Brain (organoid and tissue), 16 donors: ENCODE measurements at places on chromosomes 3 and 15.

- no peak for DNase-seq
These were observed 14.5 kb upstream of the PLD1 start for GRCh38 chr3:171824824-171825221.

GRCh38 chr3:39295184-39295775 is 15.4 kb upstream of the CX3CR1 start:
- no peak for DNase-seq

- DNase-seq: no peak
These were observed 12.8 kb downstream of the SPTSSB start for GRCh38 chr3:161358488-161358887.

DNA sequence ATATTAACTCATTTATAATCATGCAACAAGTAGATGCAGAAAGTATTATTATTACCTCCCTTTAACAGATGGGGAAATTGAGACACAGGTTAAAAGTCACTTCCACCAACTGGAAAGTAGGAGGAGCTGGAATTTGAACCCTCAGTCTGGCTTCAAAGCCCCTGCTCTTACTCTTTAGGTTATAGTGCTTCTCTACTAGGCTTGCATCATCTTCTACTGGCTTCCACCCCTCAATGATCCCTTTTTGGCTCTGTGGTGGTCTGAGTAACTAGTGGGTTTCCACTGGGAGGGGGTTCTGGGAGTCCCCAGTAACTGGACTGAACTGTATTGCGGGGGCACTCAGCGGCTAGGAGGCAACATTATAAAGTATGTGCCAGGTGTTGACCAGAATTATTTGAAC is 91.0 kb downstream of the CTNNB1 start:
- DNase-seq: no peak

DNA sequence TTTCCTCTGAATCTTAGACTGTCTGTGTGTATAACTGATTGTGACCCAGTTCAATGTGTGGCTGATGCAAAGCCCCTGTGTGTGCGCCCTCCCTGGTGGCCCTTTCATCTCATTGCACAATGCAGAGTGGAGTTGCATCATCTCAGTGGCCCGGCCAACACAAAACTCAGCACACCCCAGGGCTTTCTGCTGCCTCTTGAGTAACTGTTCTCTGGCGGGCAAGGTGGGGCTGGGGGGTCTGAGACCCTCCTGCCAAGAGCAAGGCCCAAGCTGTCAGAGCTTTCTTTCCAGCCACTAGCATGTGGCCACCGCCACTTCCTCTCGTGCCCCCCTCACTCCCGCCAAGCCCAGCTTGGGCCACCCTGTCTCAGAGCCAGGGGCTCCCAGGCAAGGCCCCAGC is 80.7 kb upstream of the ALDH1L1 start:
- DNase-seq: peak; percentile 56

DNA sequence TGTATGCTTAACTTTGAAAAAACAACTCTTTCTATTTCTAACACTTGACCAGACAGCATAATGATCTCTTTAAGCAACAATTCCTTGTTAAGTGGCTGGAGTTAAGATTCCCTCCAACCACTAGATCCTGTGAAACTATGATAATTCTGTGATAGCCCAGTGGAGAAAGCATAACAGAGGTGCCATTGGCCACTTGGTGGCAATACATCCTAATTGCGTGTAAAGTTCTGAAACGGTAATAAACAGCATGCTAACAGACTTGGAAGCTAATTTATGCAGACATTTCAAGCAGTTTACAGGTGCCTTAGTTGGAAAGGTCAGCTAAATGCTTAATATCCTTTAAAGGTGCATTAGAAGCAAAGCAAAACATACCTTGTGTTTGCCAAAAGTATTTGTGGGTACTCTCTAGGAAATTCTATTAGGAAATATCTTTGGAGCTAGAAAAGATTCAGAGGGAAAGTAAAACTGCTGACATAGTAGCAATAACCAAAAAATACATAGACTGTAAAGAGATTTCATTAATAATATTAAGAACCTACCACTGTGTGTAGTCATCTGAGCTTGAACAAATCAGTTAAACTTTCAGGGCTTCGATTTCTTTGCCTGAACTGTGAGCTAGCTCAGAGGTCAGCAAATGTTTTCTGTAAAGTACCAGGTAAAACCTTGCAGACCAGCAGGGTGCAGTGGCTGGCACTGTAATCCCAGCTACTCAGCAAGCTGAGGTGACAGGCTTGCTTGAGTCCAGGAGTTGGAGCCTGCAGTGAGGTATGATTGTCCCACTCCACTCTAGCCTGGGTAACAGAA is 19.0 kb upstream of the CSTA start:
- DNase-seq: no peak

- no peak for DNase-seq
These were observed 62.7 kb downstream of the DGKG start for GRCh38 chr3:186299327-186299726.

DNA sequence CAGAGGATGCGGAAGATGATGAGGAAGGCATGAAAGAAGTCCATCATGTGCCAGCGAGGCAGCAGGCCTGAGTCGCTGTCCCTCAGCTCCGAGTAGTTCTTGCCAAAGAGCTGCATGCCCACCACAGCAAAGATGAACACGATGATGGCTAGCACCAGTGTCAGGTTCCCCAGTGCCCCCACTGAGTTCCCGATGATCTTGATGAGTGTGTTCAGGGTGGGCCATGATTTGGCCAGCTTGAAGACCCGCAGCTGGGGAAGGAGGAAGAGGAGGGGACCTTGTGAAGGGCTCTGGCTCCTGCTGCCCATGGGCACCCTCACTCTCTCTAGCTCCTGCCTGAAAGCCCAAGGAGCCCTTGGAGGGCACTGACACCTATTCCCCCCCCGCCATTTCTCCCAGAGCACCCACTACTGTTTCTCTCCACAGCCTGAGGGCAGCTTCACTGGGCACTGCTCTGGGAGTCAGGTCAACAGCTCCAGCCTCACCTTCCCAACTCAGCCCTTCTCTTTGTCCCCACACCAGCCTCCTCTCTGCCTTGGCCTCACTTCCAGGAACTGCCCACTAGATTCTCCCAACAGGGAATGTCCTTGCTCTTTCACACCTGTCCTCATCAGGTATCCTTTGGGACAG is 63.6 kb downstream of the SCN5A start:
- DNase-seq: no peak

DNA sequence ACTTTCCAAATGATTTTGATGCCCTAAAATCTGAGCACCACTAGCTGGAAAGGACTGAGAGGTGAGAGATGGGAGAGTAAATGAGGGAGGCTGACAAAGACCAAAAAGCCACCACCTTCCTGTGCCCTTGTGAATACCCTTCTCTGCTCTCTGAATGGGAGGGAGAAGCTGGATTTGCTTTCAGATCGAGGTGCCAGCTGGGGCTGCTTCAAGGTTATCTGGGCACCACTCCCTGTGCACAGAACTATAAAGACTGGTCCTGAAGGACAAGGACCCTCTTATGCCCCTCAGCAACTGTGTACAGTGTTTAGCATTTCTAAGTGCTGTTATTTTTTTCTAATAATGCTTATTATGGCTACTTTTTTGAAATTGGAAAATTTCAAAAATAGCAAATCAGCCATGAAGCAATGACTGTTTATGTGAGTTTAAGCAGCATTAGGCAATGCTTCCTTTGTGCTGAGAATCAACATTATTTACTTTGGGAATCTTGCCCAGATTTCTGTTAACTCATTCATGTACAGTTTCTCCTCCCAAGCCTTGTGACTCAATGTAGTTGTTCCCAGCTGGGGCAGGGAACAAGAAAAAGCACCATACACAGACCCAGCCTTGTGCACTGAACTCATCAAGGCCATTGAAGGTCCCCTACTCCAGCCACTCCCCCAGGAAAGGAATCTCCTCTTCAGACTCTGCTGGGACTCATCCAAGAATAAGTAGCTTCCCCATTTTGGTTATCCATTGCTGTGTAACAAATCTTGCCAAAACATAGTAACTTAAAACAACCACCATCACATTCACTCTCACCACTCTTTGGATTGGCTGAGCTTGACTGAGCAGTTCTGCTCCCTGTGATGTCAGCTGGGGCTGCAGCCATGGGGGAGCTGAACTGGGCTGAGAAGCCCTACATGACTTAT is 37.3 kb upstream of the CDV3 start:
- DNase-seq: peak; percentile 58

DNA sequence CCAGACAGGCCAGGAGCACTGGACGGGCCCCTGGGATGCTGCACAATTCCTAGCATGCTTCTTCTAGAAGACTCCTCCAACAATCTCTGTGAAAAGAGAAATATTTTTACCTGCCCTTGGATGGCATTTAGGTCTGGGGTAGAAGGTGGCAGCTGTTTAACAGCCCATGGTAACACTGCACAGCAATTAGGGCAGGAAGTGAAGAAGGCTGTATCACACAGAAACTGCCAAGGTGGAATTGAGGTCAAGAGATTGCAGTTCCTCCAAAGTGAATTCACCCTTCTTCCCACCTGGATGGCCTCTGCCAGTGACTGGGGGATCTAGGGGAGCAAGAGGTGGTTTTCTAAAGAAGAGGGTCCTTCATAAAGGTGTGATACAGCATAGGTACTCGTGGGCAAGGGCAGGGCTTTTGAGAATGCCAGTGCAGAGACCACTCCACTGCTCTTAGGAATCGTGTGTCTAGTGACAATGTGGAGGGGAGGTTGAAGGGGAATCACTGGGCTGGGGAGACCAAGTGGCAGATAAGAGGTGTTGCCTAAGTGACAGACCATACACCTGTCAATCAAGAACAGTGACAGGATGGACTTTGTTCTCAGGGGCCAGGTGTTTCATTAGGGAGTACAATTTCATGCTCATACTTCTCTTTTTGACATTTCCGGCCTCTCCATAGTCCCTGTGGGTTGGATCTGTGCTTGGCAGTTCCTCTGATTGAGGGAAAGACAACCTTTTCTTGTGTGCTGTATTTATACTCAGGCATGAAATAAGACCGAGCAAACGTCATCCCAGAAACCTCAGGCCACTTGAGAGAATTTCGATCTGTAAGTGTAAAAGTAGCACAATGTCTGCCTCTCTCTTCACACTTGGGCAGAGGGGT is 83.5 kb upstream of the BCL6 start:
- DNase-seq: no peak

DNA sequence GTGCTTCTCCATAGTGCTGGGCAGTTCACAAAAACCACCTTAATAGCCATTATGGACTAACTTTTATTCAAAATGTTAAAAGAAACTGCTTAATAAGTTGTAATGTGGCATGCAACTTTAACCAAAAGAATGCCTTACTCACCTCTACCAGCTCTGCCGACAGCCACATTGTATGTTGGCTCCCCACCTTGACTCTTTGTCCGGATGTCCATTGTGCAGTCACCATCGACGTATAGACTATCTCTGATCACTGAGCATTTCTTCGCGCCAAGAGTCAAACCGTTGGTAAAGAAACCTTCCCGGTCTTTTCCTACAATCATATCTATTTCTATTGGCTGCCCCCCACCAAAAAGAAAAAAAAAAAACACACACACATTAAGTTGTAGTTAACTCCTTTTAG is 2.5 kb downstream of the PFN2 start:
- peak; percentile 51 for DNase-seq

DNA sequence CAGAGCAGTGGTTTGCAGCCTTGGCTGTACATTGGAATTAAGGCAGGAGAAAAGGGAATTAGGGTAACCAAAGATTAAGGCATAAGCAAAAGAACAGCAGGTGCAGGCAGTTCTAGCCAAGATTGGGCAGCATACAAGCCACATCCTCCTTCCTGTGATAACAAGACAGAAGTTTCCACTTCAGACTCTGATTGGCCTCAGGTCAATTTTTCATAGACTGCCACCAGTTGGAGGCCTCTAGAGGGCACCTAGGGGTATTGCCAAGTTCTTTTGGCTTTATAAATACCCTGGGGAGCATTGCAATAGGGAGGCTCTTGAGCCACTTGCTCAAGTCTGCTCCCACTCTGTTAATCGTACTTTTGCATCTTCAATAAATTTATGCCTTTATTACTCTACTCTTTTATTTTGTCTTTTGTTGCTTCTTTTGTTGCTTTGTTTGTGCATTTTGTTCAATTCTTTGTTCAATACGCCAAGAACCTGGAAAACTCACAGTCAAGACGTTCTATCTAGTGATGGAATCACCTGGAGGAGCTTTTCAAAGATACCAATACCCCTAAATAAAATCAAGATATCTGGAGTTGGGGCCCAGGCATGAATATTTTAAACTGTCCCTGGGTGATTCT is 32.2 kb upstream of the FMN1 start:
- DNase-seq: peak; percentile 37

DNA sequence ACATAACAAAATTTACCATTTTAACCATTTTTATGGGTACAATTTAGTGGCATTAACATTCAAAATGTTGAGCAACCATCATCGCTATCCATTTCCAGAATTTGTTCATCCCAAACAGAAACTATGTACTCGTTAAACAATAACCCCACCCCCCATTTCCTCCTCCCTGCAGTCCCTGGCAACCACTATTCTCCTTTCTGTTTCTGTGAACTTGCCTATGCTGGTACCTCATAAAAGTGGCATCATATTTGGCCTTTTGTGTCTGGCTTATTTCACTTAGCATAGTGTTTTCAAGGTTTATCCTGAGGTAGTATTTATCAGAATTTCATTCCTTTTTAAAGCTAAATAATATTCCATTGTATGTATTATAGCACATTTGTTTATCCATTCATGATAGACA is 32.4 kb downstream of the C3orf80 start:
- DNase-seq: no peak

GRCh38 chr15:43920254-43920600 is 93.4 kb downstream of the WDR76 start:
- no peak for DNase-seq

DNA sequence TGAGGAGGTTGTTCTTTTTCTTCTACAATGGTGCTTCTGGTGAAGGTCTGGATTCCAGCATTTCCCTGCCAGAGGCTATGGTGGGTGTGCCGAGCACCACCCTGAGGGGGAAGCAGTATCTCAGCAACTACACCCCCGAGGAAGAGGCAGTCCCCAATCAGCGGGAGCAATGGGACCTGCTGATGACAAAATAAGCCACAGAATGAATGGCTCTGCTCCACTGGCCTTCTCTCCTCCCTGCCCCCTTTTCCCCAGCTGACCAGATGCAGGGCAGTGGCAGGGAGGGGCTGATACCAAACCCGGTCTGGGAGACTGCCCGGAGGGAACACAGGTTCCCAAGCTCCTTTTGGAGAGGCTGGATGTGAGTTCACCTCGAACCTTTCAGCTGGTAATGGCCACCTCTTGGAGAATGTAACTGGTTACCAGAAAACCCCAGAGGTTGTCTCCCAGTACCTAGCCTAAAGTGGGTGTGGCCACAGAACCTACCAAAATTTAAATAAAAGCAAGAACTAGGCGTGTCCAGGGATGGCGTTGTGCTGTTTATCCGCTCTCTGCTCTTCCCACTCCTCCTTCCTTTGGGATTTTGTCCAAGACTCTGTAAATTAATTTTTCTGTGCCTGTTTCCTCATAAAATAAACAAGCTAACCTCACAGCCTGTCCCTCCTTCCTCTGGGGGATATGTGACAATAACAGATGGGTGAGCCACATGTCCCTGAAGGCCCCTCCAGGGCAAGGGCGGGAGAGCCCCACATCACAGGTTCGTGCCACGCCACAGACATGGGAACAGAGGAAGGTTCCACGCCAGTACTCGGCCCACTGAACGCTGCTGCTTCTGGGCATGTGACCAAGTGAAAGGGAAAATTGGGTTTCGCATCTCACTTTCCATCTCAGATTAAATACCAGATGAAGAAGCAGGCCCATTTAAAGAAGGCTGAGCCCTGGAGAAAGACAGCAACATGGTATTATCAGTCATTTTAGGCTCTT is 35.1 kb upstream of the SPTBN5 start:
- DNase-seq: no peak
